ENCODE measurements at places on chromosomes 2 and 18. TPM values are rescaled to one million over a fixed set of nuclear protein-coding genes. Genes with fewer than 3 reads are reported as not detected.

DNA sequence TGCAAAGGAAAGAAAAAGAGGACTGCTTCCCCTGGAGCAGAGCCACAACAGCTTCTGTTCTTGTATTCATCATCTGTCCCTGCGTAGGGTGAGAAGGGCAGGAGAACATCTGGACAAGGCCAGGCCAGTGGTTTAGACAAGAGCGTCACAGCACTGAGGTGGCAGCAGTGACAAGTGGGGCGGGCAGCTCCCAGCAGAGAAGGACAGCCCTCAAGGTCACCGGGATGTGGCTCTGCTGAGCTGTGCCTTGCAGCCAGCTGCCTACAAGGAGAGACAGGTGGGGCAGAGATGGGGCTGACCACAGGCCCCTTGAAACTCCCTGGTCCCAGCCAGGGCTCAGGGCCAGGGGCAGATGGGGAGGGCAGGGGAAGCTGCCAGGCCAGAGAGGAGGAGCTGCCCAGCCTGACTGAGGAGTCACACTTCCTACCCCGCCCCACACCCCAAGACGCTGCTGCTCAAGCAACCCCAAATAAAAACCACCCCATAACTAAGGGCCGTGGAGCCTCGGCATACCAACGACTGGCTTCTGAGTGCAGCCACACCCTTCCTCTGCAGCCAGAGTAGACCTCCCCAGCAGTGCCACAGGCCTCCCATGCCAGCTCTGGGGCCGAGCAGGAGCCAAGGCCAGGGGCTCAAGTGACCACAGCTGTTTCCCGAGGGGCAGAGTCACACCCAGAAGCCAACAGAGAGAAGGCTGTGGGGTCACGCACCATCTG is 5.4 kb downstream of the RAB11FIP5 start:
- H3K4me3 ChIP-seq = peak overlapping the region; percentile 7
- H3K4me1 ChIP-seq = peaks cover 14% of the 10 kb centered on the region
- H3K36me3 ChIP-seq = no peaks in the 10 kb centered on the region
- DNase-seq = no peak
- H3K27me3 ChIP-seq = peaks cover 26% of the 10 kb centered on the region
- H3K27ac ChIP-seq = no peak overlapping the region

GRCh38 chr2:20994130-20994529 is 49.7 kb downstream of the APOB start:
- DNase-seq = no peak
- H3K27ac ChIP-seq = peak overlapping the region; percentile 53
- peaks cover 12% of the 10 kb centered on the region for H3K4me1 ChIP-seq
- no peaks in the 10 kb centered on the region for H3K36me3 ChIP-seq
- H3K27me3 ChIP-seq = peaks cover 6% of the 10 kb centered on the region
- no peak overlapping the region for H3K4me3 ChIP-seq

- H3K27me3 ChIP-seq = no peaks in the 10 kb centered on the region
- no peak for DNase-seq
- H3K27ac ChIP-seq = no peak overlapping the region
- no peak overlapping the region for H3K4me3 ChIP-seq
- peaks cover 8% of the 10 kb centered on the region for H3K4me1 ChIP-seq
Measured at GRCh38 chr2:151367571-151367970, 10.2 kb downstream of the TNFAIP6 start.

DNA sequence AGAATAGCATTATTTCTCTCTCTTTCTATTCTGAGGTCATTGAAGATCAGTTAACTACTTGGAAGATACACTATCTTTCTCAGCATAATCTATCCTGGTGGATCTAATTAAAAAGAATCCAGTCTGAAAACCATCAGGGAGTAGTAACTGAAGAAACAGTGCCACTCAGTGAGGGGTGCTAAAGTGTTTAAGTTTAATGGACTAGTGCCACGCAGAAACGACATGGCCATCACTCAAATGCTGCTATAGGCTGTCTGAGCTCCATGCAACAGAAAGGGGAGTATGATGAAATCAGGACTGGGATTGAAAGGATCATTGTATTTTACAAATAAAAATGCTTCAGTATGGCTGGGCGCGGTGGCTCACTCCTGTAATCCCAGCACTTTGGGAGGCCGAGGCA is 23.3 kb downstream of the LRRC30 start:
- H3K4me3 ChIP-seq = no peak overlapping the region
- H3K27ac ChIP-seq = peak overlapping the region; percentile 24
- no peaks in the 10 kb centered on the region for H3K36me3 ChIP-seq
- DNase-seq = no peak
- H3K4me1 ChIP-seq = peaks cover 19% of the 10 kb centered on the region
- peaks cover 6% of the 10 kb centered on the region for H3K27me3 ChIP-seq

GRCh38 chr2:28616396-28616999 is 120.6 kb downstream of the PLB1 start:
- H3K4me3 ChIP-seq = no peak overlapping the region
- no peak for DNase-seq
- H3K36me3 ChIP-seq = no peaks in the 10 kb centered on the region

DNA sequence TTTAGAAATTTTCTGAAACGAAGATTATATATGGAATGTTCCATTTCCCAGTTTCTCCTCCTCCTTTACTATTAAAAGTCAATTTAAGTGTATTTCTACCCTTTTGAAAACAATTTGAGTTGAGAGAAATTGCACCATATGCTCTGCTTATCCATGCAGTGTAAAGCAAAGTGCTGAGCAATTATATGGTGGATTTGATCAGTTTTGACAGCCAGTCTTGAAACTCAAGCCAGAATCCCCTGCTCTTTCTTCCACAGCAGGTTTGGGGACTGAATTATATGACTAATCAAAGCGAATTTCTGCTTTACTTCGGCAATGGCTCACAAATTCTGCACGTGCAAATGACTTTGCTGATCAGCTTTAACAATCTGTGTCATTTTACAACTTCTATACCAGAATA is 1183.6 kb downstream of the LRP1B start:
- no peaks in the 10 kb centered on the region for H3K27me3 ChIP-seq
- H3K4me1 ChIP-seq = no peaks in the 10 kb centered on the region
- H3K4me3 ChIP-seq = no peak overlapping the region
- no peak for DNase-seq
- no peaks in the 10 kb centered on the region for H3K36me3 ChIP-seq

- peaks cover 10% of the 10 kb centered on the region for H3K4me1 ChIP-seq
- no peak overlapping the region for H3K4me3 ChIP-seq
- peak; percentile 23 for DNase-seq
- H3K27me3 ChIP-seq = no peaks in the 10 kb centered on the region
- H3K36me3 ChIP-seq = peaks cover 12% of the 10 kb centered on the region
Measured at GRCh38 chr2:38315707-38316333, 61.3 kb downstream of the ATL2 start.

DNA sequence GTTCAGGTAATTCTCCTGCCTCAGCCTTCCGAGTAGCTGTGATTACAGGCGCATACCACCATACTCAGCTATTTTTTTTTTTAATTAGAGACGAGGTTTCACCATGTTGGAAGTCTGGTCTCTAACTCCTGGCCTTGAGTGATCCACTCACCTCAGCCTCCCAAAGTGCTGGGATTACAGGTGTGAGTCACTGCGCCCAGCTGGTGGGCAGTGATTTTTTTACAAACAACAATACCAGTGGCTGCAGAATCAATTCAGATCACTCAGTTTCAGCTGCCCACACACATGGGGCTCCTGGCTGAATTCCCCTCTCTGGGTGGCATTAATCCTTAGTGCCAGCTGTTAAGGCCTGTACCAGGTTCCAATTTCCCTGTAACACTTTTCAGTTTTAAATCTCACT is 13.3 kb upstream of the CYRIA start:
- H3K27me3 ChIP-seq = no peaks in the 10 kb centered on the region
- no peaks in the 10 kb centered on the region for H3K36me3 ChIP-seq
- no peaks in the 10 kb centered on the region for H3K4me1 ChIP-seq
- H3K4me3 ChIP-seq = no peak overlapping the region
- no peak overlapping the region for H3K27ac ChIP-seq

DNA sequence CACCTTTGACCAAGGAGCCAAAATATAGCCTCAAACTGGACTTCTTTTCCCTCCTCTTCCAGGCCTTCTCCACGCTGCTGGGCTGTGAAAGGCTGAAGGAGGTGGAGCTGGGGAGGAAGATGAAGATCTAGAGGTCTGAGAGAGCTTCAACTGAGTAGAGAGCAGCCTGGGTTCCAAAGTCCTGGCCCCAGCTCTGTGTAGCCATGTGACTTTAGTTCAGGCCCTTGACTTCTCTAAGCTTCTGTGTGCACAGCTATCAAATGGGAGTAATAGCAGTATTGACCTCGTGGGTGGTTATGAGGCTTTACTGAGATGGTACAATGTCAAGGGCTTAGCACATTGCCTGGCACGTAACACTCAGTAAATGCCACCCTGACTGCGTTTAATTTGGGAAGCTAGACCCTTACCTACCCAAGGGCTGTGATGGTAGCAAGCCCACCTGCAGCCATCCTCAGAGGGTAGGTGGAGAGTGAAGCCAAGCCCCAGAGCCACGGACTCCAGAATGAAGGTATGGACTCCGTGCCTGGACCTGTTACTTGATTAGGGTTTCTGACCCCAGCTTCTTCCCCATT is 38.4 kb downstream of the SERTAD2 start:
- no peaks in the 10 kb centered on the region for H3K36me3 ChIP-seq
- H3K27ac ChIP-seq = no peak overlapping the region
- H3K4me3 ChIP-seq = no peak overlapping the region
- H3K4me1 ChIP-seq = peaks cover 25% of the 10 kb centered on the region

DNA sequence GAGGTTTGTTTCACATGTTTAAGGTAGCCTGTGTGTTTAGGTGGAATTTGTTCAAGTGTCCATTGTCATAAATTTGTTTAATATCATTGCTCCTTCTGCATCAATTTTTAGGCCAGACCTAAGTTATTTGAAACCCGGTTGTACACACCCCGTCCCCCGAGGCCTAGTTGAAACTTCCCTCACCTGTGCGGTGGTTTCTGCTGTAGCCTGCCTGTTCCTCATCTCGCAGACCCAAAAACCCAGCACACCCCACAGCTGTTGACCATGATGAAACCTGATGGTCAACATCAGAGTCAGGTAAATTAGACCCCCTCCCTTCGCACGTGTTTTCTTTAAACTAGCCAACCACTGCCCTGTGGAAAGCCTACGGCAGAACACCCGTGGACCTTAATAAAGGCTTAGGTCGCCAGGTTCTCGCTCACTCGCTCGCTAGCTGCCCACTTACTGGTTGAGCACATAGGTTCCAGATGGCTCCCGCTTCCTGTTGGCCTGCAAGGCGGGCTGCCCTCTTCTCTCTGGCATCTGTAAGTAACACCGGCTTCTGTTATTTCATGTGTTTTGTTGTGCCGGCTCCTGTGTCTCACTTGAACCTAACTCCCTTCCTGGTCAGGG is 64.4 kb downstream of the EML6 start:
- H3K4me3 ChIP-seq = no peak overlapping the region
- H3K27ac ChIP-seq = no peak overlapping the region
- no peaks in the 10 kb centered on the region for H3K4me1 ChIP-seq
- no peaks in the 10 kb centered on the region for H3K27me3 ChIP-seq
- peaks cover 3% of the 10 kb centered on the region for H3K36me3 ChIP-seq
- no peak for DNase-seq

DNA sequence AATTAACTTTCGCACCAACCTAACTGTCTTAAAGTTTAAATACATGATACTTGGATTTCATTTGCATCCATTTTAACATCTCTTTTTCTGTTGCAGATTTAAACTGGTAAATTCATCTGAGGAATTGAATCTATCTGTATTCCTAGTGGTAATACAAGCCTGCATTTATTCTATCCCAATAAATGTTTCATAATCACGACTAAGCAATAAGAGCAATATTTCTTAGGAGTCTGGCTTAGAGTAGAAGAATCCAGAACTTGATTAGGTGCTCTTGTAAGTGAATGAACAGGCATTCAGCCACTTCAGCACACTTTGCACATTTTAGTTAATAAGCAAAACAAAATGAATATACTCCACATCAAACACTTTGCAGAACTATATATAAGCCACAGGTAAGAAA is 27.0 kb downstream of the MSH6 start:
- no peak for DNase-seq
- no peaks in the 10 kb centered on the region for H3K4me1 ChIP-seq
- peaks cover 38% of the 10 kb centered on the region for H3K36me3 ChIP-seq
- H3K27ac ChIP-seq = no peak overlapping the region

- no peaks in the 10 kb centered on the region for H3K27me3 ChIP-seq
- H3K36me3 ChIP-seq = no peaks in the 10 kb centered on the region
- H3K4me3 ChIP-seq = no peak overlapping the region
Measured at GRCh38 chr2:151627353-151627752, 106.9 kb downstream of the NEB start.

GRCh38 chr2:108194409-108195132 is 45.2 kb upstream of the SULT1C3 start:
- H3K36me3 ChIP-seq = no peaks in the 10 kb centered on the region
- H3K27ac ChIP-seq = peak overlapping the region; percentile 68
- no peak overlapping the region for H3K4me3 ChIP-seq
- H3K27me3 ChIP-seq = no peaks in the 10 kb centered on the region
- peaks cover 12% of the 10 kb centered on the region for H3K4me1 ChIP-seq
- no peak for DNase-seq

- H3K27ac ChIP-seq = peak overlapping the region; percentile 77
- no peak for DNase-seq
- H3K36me3 ChIP-seq = no peaks in the 10 kb centered on the region
- H3K27me3 ChIP-seq = no peaks in the 10 kb centered on the region
- no peak overlapping the region for H3K4me3 ChIP-seq
- peaks cover 23% of the 10 kb centered on the region for H3K4me1 ChIP-seq
Measured at GRCh38 chr2:191860760-191861466, 14.0 kb upstream of the CAVIN2 start.

- no peak overlapping the region for H3K27ac ChIP-seq
- H3K4me3 ChIP-seq = no peak overlapping the region
- peaks cover 8% of the 10 kb centered on the region for H3K4me1 ChIP-seq
- no peak for DNase-seq
- peaks cover 20% of the 10 kb centered on the region for H3K36me3 ChIP-seq
Measured at GRCh38 chr2:144310484-144310883, 209.4 kb downstream of the ZEB2 start.

GRCh38 chr2:112709703-112710102 is 11.1 kb upstream of the NT5DC4 start:
- DNase-seq = no peak
- no peak overlapping the region for H3K27ac ChIP-seq
- no peaks in the 10 kb centered on the region for H3K36me3 ChIP-seq
- H3K27me3 ChIP-seq = peaks cover 6% of the 10 kb centered on the region
- H3K4me3 ChIP-seq = no peak overlapping the region

TMEM87B gene
- total RNA-seq = 6.2 TPM

CXCR1 gene
- total RNA-seq = not detected

EHBP1 gene
- total RNA-seq = 42.3 TPM

HOXD9 gene
- total RNA-seq = not detected

Data from neural crest cell (in vitro differentiated cells).